ENCODE measurements at places on chromosomes 1 and 21.

DNA sequence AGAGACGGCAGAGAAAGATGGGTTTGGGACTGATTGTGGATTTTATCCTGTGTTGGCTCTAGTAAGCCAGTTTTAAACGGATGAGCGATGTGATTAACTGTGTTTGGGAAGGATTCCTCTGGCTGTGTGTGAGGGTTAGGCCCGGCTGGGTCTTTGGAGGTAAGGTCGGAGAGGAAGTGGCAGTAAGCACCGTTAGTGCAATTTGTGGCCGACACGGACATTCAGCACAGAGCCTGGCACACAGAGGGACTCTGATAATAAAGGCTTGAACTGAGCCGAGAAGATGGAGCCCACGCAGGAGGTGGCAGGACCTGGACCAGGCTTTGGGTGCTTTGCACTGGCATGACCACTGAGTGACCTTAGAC is 1.3 kb downstream of the MTFR1L start:
- DNase-seq = no peak

- DNase-seq = no peak
Measured at GRCh38 chr1:223460566-223461189, 67.5 kb downstream of the CCDC185 start.

DNA sequence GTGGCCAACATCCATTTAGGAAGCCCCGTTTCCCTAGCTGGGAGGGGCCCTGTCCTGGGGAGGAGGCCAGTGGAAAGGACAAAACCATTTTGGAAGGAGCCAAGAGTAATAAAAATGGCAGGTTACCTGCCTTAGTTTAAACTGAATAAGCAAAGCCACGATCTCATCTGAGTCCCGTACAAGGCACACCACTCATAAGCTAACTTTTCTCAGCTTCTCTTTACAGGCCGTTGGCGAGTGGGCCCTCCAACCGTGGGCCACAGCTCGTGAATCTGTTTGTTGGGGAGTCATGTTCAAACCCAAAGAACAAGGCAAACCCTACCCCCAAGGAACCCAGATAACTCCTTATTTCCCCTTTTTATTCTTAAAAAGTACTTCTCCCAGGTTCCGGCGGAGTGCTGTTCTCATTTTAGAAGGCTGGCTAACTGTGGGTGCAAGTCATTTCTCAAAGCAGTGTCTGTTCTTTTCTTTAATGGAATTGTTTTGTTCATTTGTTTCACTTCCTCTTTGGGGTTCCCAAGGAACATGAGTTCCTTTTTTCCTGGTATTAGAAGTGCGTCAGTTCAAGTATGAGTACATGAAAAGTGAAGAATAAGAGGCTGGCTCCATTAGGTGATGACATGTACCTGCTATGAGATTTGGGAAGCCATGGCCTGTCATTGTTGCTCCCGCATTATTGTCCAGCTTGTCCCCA is 89.0 kb downstream of the PSMG1 start:
- no peak for DNase-seq

DNA sequence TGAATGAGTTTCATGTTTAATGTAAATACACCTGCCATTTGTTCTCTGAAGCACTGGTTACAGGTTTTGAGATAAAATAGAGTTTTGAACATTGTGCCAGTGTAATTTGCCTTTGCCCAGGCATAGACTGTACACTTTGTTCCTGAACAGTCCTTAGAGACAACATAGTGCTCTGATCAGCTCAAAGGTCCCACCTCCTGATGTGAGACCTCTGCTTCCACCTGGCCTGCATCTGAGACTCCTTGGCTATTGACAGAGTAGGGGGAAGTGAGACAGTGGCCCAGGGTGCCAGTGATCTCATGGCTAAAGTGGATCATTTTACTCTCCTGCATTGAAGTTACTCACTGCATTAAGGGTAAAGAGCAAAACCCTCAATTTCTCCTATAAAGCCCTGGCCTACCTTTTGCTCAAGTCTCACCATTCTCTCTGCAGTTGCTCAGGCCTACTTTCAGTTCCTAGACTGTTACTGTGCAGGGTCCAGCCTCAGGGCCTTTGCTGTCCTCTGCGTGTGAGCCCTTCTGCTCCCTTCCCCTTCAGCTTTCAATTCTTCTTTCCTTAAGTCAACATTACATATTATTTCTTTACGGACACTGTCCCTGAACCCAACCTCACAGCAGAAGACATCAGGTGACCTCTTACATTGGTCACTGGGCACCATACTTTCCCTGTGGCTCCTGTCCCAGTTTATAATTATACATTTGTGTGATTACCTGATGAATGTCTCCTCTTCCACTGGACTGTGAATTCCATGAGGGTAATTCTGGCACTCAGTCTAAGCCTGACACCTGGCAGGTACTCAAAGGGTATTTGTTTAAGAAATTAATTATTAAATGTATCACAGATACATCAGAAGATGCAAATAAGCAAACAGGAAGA is 142.9 kb downstream of the ROR1 start:
- DNase-seq = no peak

- no peak for DNase-seq
Measured at GRCh38 chr1:185478877-185479276, 161.8 kb upstream of the IVNS1ABP start.

- peak; percentile 38 for DNase-seq
Measured at GRCh38 chr1:61741711-61742619, at the start of gene PATJ. Gene PATJ, plus strand, starts transcription at chr1:61742480. Its CDS starts 20,413 bp downstream, at chr1:61762893.

- no peak for DNase-seq
Measured at GRCh38 chr1:116674751-116675150, 7.2 kb upstream of the IGSF3 start.

DNA sequence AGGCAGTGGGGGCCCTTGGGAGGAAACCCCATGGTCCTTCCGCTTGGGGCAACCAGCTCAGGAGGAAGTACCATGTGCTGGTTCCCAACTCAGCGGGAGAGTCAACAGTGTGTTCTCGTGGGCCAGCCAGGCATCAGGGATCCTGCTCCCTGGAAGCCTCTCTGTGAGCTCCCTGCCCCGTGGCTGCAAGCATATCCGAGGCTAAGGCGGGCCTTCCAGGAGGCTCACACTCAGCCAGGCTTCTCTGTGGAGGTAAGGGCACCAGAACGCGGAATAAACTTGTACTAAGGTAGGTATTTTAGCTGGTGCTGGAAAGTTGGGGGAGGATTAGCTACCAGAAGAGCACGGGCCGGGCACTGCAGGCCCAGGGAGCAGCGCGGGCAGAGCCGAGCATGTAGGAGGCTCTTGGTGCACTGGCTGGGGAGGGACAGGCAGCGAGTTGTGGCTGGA is 74.7 kb upstream of the POU3F1 start:
- DNase-seq = no peak

- peak; percentile 78 for DNase-seq
Measured at GRCh38 chr1:100606438-100606837, 68.5 kb downstream of the GPR88 start.

Data from EH (cell line).